ENCODE measurements at places on chromosomes 11 and 22.

DNA sequence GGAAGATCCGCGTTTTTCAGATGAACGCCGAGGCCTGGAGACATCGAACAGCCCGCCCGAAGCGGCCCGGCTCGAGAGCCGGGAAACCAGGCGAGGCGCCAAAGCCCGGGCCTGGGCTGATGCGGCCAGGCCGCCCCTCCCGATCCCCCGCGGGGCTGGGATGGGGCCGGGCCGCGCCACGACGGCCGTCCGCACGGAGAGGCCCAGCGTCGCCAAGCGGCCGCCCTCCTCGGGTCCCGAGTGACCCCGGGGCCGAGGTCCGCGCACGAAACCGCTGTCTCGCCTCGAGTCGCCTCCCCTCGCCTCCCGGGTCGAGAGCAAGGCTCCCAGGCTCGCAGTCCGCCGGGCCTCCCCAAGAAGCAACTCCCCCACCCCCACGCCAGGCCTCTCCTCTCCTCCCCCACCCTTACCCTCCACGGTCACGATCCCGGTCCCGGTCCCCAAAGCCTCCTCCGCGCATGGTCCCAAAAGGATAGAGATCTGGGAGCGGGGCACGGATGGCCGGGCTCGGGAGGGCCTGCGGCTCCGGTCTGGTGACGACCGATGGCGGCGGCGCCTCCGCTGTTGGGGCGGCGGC, 482 bp downstream of the DDX17 start:
- DNase-seq: no peak

GRCh38 chr11:90704510-90704909, 481.7 kb upstream of the CHORDC1 start:
- no peak for DNase-seq

GRCh38 chr11:64226507-64227051, 505 bp downstream of the NUDT22 start:
- DNase-seq: peak; percentile 84

DNA sequence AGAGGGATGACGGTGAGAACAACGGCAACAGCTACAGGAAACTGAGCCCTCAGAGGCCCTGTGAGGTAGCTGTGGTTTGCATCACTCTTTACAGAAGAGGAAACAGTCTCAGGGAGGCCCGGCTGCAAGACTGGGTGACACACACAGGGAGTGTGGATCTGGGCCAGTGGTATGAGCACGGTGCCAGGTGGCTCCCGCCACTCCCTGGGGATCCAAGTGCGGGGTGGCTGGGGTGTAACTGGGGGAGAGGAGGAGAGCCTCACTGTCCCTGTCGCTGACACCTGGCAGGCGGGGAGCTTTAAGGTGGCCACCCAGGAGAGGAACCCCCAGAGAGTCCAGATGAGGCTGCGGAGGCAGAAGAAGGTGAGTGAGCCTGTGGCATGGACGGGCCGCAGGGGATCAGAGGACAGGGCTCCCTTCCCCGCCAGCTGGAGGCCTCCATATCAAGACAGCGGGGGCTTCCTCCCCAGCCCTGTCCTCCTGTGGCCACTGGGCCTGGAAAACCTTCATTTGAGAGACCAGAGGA, 5.6 kb downstream of the RGL4 start:
- DNase-seq: peak; percentile 85

- DNase-seq: no peak
These were observed 299.3 kb downstream of the NXPE2 start for GRCh38 chr11:114977651-114978050.

DNA sequence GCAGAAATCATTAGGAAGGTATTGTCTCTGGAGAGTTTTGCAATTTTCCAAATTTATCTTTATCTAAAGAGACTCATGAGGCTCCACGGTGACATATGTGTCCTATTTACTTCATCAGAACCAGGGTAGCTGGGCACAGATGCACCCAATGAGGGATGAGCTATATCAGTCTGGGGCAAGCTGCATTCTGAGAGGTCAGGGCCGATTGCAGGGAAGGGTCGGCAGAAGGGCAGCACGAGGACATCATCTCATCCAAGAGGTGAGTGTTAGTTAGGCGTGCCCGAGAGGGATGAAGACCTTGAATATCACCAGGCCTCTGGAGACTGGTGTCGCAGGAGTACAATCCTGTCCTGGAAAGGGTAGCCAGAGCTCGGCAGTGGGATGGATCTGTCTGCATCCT, 41.0 kb upstream of the SPON1 start:
- DNase-seq: no peak

DNA sequence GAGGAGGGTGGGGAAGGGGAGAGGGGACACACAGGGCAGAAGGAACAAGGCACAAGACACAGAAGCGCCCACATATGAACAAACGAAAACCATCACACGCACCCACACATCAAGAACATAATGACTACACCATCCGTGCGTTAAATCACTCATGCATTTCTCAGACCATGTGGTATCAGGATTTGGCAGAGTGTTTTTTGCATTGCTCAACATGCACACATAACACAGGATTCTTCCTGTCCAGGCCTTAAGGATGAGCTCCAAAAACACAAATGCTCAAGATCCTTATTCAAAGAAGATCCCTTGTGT, 309.5 kb downstream of the CADM1 start:
- DNase-seq: no peak

- no peak for DNase-seq
These were observed 16.7 kb upstream of the MOGAT2 start for GRCh38 chr11:75700940-75701339.

DNA sequence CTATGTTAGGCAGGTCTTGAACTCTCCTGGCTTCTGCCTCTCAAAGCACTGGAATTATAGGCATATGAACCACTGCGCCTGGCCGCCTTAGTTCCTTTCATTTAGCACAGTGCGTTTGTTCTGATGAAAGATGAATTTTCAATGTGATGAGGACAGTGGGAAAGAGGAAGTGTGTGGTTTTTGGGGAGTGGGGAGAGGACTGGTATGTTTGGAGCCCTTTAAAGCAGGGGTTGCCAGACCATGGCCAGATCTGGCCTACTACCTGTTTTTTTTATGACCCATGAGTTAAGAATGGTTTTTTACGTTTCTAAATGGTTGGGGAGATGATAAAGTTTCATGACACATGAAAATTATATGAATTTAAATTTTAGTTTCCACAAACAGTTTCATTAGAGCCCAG, 12.5 kb downstream of the ATXN10 start:
- DNase-seq: no peak

GRCh38 chr11:104654181-104654813, 244.0 kb downstream of the CASP12 start:
- no peak for DNase-seq

DNA sequence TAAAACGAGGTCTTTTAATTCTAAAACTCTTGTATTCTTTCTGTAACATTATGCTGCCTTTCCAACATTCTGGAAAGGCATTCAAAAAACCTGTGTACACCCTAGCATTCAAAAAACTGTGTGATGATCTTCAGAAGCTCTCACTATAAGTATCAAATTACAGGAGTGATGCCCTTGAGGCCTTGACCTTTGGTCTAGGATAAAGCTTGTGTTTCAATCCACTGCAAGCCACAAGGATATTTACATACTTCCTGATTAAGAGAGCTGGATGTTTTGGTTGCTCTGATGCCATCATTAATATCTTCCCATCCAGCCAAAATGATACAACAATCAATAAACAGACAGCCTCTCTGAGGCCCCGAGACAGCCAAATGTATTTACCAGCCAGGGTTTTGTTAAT, 11.9 kb downstream of the CLPB start:
- no peak for DNase-seq

GRCh38 chr11:6746086-6746618, 25.6 kb downstream of the OR2AG2 start:
- DNase-seq: peak; percentile 61

Data from activated CD8-positive, alpha-beta memory T cell treated with anti-CD3 and anti-CD28 coated beads, Interleukin-2, amount 50 U/mL, for 48 hours (primary cell).